Amniotic epithelial cell (primary cell): ENCODE measurements at places on chromosomes 1 and 21.

GRCh38 chr1:66580081-66580480, 46.1 kb downstream of the SGIP1 start:
- no peak for DNase-seq

GRCh38 chr1:187237542-187237941, 408.8 kb downstream of the PLA2G4A start:
- DNase-seq = peak; percentile 77

DNA sequence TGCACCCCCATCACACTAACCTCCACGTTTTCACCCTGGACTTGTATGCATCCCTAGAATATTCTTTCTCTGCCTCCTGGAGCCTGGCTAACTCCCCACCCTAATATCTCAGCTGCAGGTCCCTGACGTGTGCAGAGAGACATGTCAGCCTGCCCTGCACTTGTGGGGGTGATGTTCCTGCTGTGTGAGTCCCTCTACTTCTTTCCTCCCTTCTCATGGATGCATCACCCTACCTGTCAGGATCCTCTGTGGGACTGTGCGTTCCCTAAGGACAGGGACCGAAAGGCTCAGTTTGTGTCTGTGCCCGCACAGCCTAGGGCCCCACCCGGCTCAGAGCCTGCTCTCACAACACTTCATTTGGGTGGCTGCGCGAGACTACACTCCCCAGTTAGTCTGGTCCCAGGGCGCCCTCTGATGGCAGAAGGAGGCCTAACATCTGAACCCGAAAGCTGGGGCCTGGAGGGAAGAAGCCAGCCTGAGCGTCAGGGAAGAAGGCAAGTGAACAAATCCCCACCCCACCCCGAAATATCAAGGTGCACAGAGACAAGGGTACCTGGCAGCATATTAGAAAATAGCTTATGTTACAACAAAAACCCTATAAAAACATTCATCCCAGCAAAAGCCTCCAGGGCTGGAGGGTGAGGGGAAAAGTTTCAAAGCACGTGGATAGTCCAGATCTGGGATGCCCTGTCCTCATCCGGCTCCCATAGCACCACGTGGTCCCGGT, 3.7 kb downstream of the CD52 start:
- DNase-seq = peak; percentile 67

DNA sequence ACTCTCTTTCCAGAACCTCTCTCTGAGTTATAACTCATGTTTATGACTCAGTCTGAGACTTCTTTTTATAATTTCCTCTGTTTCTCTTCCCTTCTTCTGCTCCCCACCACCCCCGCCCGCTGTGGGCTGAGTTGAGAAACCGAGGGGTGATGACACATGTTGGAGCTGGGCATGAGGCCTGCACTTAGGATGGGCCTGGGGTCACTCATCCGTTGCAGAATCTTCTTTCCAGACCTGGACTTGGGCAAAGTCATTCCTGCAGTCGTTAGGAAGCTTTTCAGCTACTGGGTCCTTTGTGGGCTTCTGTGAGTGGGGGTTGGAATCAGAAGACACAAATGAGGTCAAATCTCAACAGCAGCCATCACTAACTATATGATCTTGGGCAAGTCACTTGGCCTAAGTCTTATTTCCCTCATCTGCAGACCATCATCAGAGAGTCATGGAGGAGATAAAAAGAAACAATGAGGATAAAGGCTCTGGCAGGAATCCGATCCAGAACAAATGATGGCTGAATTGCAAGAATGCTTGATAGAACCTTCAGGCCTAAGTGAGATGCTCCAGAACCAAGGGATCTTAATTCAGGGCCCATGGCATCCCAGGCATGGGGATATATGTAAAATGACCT, 53.4 kb downstream of the RPS6KA1 start:
- DNase-seq = peak; percentile 92

DNA sequence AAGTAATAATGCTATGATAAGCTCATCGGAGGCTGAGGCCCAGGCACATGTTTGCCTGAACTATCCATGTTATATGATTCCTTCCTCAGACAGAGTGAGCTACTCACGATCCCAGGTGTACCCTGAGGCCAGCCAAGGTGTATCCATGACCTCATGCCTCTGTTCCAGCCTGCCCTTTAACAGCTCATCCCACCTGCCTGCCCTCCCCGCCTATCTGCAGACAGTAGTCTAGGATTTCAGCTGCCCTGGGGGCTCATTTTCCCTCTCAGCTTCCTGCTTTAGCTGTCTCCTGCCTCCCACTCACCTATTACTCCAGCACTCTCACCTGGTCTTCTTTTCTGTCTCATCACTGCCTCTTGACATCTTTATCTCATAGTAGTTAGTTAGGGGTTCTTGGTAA, 1.9 kb upstream of the IL24 start:
- DNase-seq = no peak

- DNase-seq = no peak
Measured at GRCh38 chr1:160567858-160568682, 11.2 kb downstream of the CD84 start.
